Chondrocyte (in vitro differentiated cells): ENCODE measurements at places on chromosomes 12 and 14. TPM values are rescaled to one million over a fixed set of nuclear protein-coding genes. Genes with fewer than 3 reads are reported as not detected.

SYCP3 gene
- 0.05 TPM in 1 of 3 replicates, not detected in the others for total RNA-seq

ADAM20 gene
- 0.35 to 1.3 TPM (median 0.87 TPM) in 3 replicates for total RNA-seq

ACOT6 gene
- total RNA-seq: not detected in 3 replicates

CBLN3 gene
- total RNA-seq: 5.2 to 6.1 TPM (median 5.5 TPM) in 3 replicates

CMKLR1 gene
- total RNA-seq: 31.2 to 74.3 TPM (median 32.9 TPM) in 3 replicates

HELB gene
- 1.5 to 2.9 TPM (median 2.3 TPM) in 3 replicates for total RNA-seq

NRIP2 gene
- total RNA-seq: 0.25 to 0.92 TPM in 2 of 3 replicates, not detected in the other

KCNMB4 gene
- 2.9 to 3.7 TPM (median 3.3 TPM) in 3 replicates for total RNA-seq

DBX2 gene
- total RNA-seq: not detected in 3 replicates

CLEC4D gene
- not detected in 3 replicates for total RNA-seq

ZC2HC1C gene
- 0.31 to 0.62 TPM (median 0.48 TPM) in 3 replicates for total RNA-seq

PRH2 gene
- total RNA-seq: not detected in 3 replicates

IL26 gene
- total RNA-seq: 0.67 to 2.5 TPM in 2 of 3 replicates, not detected in the other

CABP1 gene
- not detected in 3 replicates for total RNA-seq

ULK1 gene
- 54.2 to 65.7 TPM (median 56.1 TPM) in 3 replicates for total RNA-seq

CD163L1 gene
- 1.0 to 5.2 TPM (median 3.8 TPM) in 3 replicates for total RNA-seq

GLT8D2 gene
- total RNA-seq: 37.6 to 48.6 TPM (median 38.8 TPM) in 3 replicates

AKAP3 gene
- total RNA-seq: 0.26 to 0.65 TPM (median 0.57 TPM) in 3 replicates

FBXO34 gene
- 16.2 to 18.9 TPM (median 18.2 TPM) in 3 replicates for total RNA-seq

FSCB gene
- total RNA-seq: not detected in 3 replicates

KIF26A gene
- total RNA-seq: 0.28 to 0.60 TPM (median 0.60 TPM) in 3 replicates

TGFB3 gene
- 200 to 223 TPM (median 222 TPM) in 3 replicates for total RNA-seq

ST8SIA1 gene
- total RNA-seq: 0.15 to 1.6 TPM (median 1.2 TPM) in 3 replicates

GNG2 gene
- total RNA-seq: 2.4 to 5.1 TPM (median 2.9 TPM) in 3 replicates

SMIM41 gene
- total RNA-seq: not detected in 3 replicates

TPPP2 gene
- total RNA-seq: not detected in 3 replicates

CDH24 gene
- 9.3 to 10.6 TPM (median 10.2 TPM) in 3 replicates for total RNA-seq

TRHDE gene
- 0.34 to 1.2 TPM (median 0.87 TPM) in 3 replicates for total RNA-seq
